ENCODE measurements at places on chromosomes 11 and 22. TPM values are rescaled to one million over a fixed set of nuclear protein-coding genes. Genes with fewer than 3 reads are reported as not detected.

NAALAD2 gene
- total RNA-seq: not detected

NXPE4 gene
- total RNA-seq: not detected

PPME1 gene
- 48.8 TPM for total RNA-seq

RGL4 gene
- total RNA-seq: not detected

WT1 gene
- 5.5 TPM for total RNA-seq

SLC17A6 gene
- not detected for total RNA-seq

FHIP1B gene
- 16.7 TPM for total RNA-seq

MAJIN gene
- total RNA-seq: not detected

CFAP300 gene
- total RNA-seq: 7.4 TPM

BATF2 gene
- 0.98 TPM for total RNA-seq

CHKB gene
- total RNA-seq: 29.8 TPM

All from A549 treated with ZK216348 at 1 μM for 4 hours (cell line).